Lower leg skin (tissue), 4 donors: ENCODE measurements at places on chromosomes 5 and 9. TPM values are rescaled to one million over a fixed set of nuclear protein-coding genes. Genes with fewer than 3 reads are reported as not detected.

DNA sequence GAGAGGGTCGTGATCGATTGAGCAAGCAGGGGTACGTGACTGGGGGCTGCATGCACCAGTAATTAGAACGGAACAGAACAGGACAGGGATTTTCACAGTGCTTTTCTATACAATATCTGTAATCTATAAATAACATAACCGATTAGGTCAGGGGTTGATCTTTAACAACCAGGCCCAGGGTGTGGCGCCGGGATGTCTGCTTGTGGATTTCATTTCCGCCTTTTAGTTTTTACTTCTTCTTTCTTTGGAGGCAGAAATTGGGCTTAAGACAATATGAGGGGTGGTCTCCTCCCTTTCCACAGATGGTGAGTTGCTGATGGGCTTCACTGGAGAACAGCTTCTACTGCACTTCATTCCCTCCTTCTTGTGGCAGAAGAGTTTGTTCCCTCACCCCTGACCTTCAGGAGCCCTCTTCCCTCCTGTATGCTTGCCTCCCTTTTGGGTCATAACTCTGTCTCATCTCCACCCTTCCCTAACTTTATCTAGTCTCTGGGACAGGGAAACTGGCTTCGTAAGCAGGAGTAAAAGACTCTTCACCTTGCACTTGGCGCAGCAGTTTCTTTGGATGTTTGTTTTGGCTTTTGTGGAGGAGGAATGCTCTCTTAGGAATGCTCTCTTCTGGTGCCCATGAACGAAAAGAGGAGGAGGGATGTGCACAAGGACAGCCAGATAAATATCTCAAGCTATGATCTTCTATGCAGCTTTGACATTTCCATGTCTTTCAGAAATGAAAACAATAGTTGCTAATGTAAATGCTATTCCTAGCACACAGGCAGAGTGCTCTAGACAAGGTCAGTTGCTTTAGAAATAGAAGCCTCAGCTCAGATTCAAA lies 139.8 kb upstream of the RPS23 start:
- no peak for DNase-seq

DNA sequence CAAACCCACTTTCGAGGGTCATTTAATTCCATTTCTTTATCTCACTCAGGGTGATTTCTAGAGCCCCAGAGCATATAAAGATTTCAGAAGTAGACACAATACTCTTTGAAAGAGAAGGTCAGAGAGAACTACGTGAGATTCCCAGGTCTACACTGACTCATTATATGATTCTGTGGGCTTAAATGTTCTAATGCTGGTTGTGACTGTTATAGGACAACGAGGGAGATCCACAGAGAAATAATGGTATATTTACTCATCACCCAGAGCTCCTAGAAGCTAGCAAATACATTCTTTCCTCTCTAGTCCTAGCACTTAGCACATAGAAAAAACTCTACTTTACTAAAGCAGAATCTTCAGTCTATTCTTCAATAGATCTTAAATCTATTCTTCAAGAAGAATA lies 39.4 kb upstream of the GRAMD2B start:
- no peak for DNase-seq

DNA sequence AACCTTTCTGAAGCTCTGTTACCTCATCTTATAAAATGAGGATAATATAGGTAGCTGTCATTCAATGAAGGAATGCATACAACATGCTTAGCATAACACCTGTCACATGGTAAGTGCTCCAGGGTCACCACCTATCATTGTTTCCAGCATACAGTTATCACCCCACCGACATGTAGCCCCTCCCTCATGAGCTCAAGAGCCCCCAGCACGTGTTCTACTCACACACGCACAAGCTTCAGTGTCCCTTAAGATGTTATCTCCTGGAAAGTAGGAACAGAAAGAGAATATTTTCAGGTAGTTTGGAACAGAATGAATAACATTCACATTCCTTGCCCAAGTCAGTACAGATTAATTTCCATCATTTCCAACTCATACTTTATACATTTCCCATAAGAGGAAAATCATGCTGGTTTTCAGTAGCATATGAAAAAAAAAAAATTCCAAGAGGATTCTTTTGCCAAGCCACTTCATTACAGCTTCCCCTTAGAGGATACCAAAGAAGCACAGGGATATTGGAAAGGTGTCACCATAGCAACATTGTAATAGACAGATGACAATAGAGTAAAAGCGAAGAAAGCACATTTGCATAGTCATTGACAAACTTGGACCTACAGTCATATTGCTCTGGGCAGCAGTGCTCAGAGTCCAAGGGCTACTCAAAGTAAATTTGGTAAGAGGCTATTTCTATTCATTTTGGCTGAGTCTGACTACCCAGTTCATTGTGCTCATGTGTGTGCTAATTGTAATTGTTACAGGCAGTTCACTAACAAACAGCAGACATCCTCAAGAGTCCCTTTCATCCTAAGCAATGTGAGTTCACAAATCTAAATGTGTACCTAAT lies 1.5 kb upstream of the MOB3B start:
- DNase-seq = no peak

GRCh38 chr5:68652534-68652965 lies 437.0 kb downstream of the PIK3R1 start:
- DNase-seq = no peak

The CDC20B gene
- not detected for total RNA-seq

The ATG12 gene
- 39.2 TPM for total RNA-seq

The ZNF354B gene
- 24.8 TPM for total RNA-seq

The IFNA21 gene
- not detected for total RNA-seq
